ENCODE measurements at places on chromosomes 16 and 17.

DNA sequence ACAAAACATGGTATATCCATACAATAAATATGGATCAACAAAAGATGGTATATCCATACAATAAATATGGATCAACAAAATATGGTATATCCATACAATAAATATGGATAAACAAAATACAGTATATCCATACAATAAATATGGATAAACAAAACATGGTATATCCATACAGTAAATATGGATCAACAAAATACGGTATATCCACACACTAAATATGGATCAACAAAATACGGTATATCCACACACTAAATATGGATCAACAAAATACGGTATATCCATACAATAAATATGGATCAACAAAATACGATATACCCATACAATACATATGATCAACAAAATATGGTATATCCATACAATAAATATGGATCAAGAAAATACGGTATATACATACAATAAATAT, 8.1 kb downstream of the METTL16 start:
- no peak for DNase-seq

DNA sequence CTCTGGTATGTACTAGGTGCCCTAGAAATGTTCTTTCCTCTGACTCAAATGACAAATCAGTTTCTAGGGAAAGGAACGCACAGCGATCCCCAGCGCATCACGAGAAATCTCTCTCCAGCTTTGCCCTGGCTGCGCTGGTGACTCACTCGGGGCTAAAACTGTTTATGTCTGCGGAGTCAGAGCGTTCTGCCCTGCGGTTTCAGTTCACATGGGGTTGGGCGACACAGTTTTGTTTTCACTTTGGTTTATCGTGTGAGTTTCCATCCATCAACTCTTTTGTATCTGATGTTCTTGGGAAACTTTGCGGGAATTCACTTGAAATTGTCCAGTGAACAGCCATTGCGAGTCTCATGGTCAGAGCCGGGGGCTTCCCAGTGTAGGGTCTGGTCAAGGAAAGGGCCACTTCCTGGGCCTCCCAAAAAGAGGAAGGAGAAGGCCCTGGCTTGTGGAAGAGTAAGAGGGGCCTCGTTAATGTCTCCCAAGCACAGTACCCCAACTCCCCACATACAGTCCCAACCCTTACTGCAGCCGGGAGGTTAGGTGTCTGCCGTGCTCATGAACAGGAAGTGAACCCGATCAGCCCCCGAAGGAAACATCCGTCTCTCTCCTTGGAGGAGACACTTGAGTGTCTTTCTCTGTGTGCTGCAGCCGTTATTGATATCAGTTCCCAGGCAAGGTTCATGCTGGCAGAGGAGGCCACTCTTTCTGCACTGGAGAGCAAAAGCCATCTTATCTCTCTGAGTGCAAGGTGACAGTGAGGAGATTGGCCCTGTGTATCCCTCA, 643.2 kb downstream of the WWOX start:
- no peak for DNase-seq

- no peak for DNase-seq
Observed at GRCh38 chr17:40320756-40321523, 12.0 kb downstream of the RARA start.

GRCh38 chr16:69498926-69499325, 66.8 kb upstream of the NFAT5 start:
- DNase-seq: no peak

DNA sequence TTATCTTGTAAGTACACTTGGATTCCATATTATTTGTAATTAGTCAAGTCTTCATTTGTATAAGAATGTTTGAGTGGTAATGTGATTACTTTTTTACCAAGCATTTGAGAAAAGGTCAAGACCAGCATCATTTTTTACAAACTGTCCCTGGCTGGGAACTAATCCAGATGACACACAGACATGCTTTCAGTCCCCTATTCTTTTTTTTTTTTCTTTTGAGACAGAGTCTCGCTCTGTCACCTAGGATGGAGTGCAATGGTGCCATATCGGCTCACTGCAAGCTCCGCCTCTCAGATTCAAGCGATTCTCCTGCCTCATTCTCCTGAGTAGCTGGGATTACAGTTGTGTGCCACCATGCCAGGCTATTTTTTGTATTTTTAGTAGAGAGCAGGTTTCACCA, 4.5 kb downstream of the DERL2 start:
- DNase-seq: no peak

DNA sequence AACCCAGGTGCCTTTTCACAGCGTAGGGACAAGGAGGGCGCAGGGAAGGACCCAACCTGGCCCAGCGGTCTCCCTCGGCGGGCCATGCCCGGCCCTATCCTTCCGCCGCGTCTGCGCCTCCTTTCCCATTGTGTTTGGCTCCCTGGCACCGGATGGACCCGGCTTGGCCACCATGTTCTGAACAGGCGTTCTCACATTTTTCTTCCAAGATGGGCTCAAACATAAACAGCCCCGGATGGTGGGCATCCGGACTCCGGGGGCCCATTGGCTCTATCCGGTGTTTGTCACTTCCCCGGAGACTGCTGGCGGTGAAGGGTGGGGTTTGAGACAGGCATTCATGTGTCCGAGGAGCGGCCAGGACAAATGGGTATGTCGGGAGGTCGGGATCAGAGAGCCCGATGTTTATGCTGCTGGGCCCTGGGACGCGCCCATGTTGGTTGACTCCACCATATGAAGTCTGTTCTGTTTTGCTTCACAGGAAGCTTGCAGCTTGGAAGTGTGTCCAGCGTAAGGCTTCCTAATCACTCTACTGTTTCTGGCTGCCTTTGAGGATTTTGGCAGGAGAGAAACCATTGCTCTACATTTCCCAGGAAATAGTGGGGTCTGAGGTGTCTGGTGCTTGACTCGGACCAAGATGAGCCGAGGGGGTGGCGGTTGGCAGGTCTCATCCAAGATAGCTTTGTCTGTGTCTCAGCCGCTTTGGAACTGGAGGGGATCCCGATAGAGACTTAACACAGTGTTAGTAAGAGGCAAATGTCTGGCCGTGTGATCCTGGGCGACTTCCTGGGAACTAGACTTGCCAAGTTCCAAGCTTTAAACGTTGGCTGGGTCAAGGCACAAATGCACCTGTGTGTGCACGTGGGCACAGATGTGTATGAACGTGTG, 188.3 kb downstream of the IRF8 start:
- no peak for DNase-seq

DNA sequence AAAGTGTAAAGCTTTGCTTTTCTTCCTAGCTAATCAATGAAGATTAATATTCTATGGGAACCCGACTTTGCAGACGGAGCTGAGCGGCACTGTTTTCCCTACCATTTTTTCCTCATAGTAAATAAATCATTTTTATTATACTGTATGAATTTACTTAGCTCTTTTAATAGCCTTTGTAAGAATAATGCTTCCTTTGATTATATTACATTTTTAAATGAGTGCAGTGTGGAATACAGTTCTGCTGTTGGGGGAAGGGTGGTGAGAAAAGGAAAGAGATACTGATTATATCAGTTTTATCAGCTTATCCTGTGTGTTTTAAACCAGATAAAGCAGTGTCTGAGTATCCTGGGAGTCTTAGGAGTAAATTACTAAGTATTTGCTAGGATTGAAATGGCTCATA, 221.4 kb upstream of the RBFOX1 start:
- DNase-seq: no peak

GRCh38 chr16:12425134-12425941, 378.3 kb downstream of the CPPED1 start:
- no peak for DNase-seq

GRCh38 chr16:28297784-28298510, 5.6 kb downstream of the SBK1 start:
- peak; percentile 12 for DNase-seq

GRCh38 chr17:19752216-19753050, 4.3 kb upstream of the ALDH3A1 start:
- no peak for DNase-seq

Data from DMS79 (cell line).